ENCODE measurements at places on chromosomes 6 and 20.

- DNase-seq = no peak
Observed at GRCh38 chr20:373171-373890, 7.2 kb upstream of the TRIB3 start.

DNA sequence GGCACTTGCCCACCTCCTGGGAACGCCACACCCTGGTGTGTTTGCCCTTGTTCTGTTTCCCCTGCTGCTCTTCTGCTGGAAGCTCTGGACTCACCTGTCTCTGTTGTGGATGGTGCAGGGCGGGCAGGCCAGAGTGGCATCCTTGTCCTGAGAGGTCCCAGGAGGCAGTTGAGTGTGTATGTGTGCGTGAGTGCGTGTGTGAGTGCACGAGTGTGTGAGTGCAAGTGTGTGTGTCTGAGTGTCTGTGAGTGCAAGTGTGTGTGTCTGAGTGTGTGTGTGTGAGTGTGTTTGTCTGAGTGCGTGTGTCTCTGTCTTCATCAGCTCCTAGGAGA lies 12.2 kb downstream of the IGF2R start:
- no peak for DNase-seq

DNA sequence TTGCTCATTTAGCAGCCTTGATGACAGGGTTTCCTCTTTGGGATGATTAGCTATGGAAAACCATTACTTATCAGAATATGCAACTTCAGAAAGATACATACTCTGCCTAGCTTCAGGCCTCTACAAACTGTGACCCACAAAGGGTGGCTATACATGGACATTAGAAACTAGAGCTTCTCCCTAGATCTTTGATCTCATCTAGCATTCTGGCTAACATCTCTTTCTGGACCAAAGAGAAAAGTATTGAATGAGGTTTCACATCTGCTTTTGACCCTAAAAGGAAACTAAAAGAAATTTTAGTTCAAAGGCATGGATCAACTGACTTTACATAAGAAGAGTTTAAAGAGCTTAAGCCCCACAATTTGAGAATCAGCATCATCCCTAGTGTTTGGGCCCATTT lies 12.4 kb upstream of the HMGN3 start:
- no peak for DNase-seq

- DNase-seq = no peak
Observed at GRCh38 chr20:5395932-5396727, 79.4 kb upstream of the PROKR2 start.

Data from NCI-H526 (cell line).